MM.1S (cell line): ENCODE measurements at places on chromosomes 6 and 20.

DNA sequence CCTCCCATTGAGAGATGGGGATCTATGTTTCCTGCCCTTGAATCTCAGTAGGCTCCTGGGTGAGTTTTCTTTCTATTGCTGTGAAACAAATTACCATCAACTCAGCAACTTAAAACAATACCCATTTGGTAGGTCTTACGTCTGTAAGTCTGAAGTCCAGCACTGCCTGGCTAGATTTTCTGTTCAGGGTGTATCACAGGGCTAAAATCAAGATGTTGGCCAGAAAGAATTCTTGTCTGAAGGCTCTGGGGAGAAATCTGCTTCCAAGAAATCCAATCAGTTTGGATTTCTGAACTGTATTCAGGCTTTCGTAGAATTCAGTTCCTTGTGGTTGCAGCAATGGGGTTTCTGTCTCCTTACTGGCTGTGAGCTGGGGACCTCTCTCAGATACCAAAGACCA lies 99.6 kb upstream of the SLC24A3 start:
- DNase-seq: no peak

DNA sequence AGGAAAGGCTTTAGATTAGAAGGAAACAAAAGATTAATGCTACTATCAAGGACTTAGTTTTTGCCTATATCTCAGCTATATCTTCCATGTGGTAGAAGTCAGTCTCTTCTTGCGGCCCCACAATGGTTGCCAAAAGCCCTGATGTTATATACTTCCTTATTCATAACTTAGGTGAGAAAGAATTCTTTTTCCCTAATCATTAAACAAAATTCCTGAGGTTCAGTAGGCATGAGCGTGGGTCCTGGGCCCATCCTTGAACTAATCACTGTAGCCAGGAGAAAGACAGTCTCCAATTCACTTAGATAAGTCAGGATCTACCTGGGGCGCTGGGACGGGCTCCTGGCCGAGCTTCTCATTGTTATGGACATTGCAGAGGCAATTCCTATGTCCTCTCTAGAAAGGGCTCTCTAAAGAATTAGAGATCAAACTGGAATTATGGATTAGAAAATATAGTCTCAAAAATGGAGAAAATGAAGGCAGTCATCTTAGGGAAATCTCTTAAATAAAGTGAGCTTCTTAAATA lies 134.3 kb downstream of the KIF6 start:
- no peak for DNase-seq

- no peak for DNase-seq
Measured at GRCh38 chr20:59829054-59829785, 104.2 kb downstream of the SYCP2 start.

DNA sequence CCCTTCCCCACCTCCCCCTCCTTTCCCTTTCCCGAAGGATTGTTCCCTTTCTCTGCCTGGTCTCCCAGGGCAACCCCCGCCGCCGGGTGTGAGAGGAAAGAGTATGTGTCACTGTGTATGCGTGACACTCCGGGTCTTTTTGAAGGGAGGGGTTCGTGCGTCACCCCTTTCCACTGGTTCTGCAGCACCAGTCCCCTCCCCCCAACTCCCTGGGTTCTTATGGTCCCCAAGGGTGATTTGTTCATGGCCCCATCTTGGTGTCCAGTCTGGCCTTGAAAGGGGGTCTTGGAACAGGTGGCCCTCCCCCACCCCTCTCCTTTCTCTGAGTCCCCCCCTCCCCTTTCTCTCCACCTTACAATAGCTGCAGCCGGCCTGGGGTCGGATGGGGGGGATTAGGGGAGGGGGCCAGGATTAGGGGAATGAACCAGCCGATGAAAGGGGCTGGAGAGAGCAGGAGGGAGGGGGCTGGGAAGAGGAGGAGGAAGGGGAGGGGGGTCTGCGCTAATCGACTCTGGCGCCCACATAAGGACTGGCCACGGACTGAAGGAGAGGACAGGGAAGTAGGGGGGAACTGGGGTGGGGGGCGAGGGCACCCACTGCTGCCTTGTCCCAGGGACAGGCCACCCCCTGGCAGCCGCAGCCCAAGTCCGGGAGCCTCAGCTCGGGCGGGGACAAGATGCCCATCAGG lies 1.3 kb upstream of the RING1 start:
- no peak for DNase-seq

GRCh38 chr20:47113362-47114109 lies 218.9 kb downstream of the EYA2 start:
- no peak for DNase-seq

GRCh38 chr6:78089531-78089930 lies 436.7 kb downstream of the MEI4 start:
- no peak for DNase-seq

DNA sequence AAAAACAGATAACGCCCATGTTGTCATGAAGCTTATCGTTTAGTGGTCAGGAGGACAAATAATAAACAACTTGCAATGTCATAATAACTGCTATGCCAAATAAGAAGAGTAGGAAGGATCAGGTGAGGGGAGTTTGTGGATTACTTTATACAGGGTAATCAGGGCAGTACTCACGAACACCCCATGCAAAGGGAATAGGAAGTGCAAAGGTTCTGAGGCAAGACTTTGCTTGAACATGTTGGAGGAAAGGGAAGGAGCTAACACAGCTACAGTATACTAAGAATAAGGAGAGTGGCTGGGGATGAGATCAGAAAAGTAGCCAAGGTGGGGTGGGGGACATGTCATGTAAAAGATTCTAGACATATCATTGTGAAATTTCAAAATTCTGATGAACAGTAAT lies 292.0 kb upstream of the RUNX2 start:
- DNase-seq: no peak

GRCh38 chr6:143522039-143522600 lies 10.6 kb upstream of the FUCA2 start:
- no peak for DNase-seq

GRCh38 chr20:39524371-39524911 lies 562.3 kb downstream of the DHX35 start:
- DNase-seq: no peak

- DNase-seq: no peak
Measured at GRCh38 chr6:156612361-156612760, 164.8 kb upstream of the ARID1B start.

- no peak for DNase-seq
Measured at GRCh38 chr6:71724456-71725125, 161.8 kb upstream of the RIMS1 start.

- peak; percentile 10 for DNase-seq
Measured at GRCh38 chr20:53737396-53738038, 143.9 kb upstream of the ZNF217 start.

DNA sequence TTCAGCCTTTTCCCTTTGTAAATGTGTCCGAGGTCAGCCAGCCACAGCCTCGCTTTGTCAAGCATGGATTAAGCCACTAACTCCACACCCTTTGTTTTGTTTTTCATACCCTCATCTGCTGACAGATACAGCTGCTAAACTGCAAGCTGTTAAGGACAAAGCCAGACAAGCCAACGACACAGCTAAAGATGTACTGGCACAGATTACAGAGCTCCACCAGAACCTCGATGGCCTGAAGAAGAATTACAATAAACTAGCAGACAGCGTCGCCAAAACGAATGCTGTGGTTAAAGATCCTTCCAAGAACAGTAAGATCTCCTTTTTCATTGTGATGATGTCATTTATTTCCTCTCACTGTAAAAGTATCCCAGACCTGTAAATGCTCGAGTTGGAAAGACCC lies 269.3 kb downstream of the ARHGAP18 start:
- no peak for DNase-seq

GRCh38 chr6:166959911-166960608 lies 3.7 kb upstream of the RNASET2 start:
- DNase-seq: no peak

DNA sequence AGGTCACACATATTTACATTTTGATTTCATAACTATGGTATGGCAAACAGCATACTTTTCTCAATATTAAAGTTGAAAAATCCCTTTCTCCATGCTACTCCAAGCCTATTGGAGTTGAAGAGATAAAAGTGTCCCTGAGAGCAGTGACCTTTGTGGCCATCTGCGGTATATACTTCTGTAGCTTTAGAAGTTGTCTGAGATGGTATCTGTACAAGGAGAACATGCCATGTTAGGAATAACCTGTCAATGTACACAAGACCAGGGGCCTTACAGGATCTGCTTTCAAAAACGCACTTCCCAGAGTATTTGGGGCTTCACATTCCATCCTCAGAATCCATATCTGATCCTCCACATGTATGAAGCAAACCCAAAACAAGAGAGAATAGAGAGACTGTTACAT lies 226.7 kb downstream of the MEI4 start:
- no peak for DNase-seq

GRCh38 chr6:148440016-148440415 lies 97.4 kb downstream of the SASH1 start:
- no peak for DNase-seq

DNA sequence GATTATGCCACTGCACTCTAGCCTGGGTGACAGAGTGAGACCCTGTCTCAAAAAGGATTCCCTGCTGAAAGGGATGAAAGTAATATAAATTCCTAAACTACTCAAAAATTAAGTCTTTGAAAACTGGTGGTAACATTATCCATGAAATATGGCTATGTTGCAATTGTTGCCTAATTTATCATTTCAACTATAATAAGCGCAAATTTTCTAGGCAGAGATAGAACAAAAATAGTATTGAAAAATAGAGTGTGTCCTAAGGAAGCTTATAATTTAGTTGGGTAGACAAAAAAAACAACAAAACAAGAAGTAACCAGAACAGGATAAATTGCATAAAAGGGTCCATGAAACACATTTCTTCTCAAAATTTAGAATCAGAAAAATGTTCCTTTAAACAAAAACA lies 68.0 kb downstream of the FKBP5 start:
- DNase-seq: no peak

DNA sequence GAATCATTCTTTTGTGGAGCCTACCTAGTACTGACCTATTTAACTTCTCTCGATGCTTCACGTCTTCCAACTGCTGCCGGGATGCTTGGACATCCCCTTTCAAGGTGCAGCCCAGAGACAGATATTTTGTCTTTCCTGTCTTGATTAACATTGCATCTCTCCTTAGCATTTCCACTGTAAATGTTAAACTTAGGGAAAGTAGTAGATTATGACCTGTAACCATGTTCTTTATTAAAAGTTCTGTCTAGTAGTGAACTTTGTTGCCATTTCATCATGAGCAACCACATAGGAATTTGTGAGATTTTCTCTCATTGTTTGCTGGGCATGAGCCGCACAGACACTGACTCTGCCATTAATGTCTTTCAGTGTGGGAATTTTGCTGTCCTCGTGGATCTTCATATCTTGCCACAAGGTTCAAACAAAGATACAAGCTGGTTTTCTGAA lies 117.9 kb downstream of the JAG1 start:
- DNase-seq: no peak

DNA sequence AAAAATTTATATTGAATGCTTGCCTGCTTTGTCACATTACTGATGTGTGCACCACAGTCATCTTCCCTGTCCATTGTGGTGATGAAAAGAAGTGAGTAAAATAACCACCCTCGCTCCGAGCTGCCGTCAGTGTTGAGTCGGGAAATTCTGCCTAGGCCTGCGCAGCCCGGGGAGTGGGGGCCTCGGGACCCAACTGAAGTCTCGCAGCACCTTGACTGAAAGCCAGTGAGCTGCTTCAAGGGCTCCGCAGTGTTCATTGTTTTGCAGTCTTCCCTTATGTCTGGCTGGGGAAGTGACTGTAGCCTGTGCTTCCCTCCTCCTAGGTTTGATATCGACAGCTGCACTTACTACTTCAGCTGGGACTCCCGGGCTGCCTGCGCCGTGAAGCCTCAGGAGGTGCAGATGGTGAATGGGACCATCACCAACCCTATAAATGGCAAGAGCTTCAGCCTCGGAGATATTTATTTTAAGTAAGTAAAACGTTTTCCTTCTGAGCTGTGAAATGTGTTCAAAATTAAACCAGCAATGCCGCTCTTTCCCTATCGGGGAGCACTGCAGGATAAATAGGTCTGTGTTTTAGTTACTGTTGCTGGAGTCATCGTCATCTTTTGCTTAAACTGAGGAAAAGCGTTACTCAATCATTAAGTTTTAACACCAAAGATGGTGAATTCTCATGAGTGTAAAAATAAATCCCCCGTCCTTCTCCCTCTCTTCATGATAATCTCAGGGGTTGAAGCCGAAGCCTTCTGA lies 32.7 kb upstream of the SLC22A1 start:
- no peak for DNase-seq

- no peak for DNase-seq
Measured at GRCh38 chr20:24106150-24106800, 117.7 kb upstream of the GGTLC1 start.

- no peak for DNase-seq
Measured at GRCh38 chr20:673603-674001, 2.0 kb downstream of the SCRT2 start.

DNA sequence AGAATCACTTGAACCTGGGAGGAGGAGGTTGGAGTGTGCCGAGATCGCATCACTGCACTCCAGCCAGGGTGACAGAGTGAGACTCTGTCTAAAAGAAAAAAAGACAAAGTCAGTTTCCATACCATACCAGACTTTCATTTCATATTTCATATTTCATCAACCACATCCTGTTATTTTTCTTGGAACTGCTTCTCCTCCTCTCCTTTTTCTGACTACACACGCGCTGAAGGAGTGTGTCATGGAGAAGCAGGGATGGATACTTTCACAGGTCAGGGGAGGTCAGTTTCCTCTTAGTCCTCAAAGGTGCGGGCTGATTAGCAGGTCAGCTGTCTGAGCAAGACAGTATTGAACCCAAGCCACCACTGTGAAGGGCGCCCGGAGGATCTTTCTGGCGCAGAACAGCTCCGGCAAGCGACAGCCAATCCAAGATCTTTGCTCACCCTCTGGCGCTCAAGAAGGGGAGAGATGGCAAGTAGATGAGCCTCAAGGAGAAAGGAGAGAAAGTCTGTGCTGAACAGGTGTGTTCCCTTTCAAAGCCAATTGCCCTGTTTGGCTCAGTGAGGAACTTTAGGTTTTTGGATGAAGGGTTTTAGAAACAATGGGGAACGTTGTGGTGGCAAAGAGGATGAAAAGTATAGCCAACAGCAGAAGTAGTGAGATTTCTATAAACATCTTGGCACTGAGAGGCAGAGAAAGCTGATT lies 18.9 kb upstream of the SYNJ2 start:
- no peak for DNase-seq

- DNase-seq: peak; percentile 46
Measured at GRCh38 chr6:50791900-50792508, 26.7 kb upstream of the TFAP2B start.

GRCh38 chr20:25258828-25259227 lies 10.9 kb downstream of the PYGB start:
- no peak for DNase-seq

DNA sequence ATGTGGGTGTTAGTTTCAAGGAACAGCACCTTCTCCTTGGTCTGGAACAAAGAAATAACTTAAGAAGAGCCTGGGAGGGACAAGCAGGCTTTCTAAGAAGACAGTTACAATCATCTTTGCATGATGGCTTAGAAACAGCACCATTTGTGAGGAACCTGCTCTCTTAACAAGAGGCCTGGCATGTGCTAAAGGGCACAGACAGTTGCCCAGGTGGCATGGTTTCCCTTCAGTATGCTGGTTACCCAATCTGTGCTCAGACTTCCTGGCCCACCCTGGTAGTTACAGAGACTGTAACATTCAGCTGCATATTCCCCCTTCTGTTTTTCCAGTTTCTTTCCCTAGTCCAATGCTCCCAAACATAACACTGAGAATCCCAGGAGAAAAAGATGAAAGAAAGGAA lies 84.0 kb downstream of the CHD6 start:
- DNase-seq: no peak
